AML-193 (cell line): ENCODE measurements at places on chromosomes 7 and 10.

- no peak for DNase-seq
Measured at GRCh38 chr7:158479021-158479663, 108.5 kb downstream of the PTPRN2 start.

GRCh38 chr7:69620063-69620462 is 21.8 kb downstream of the AUTS2 start:
- DNase-seq = no peak

DNA sequence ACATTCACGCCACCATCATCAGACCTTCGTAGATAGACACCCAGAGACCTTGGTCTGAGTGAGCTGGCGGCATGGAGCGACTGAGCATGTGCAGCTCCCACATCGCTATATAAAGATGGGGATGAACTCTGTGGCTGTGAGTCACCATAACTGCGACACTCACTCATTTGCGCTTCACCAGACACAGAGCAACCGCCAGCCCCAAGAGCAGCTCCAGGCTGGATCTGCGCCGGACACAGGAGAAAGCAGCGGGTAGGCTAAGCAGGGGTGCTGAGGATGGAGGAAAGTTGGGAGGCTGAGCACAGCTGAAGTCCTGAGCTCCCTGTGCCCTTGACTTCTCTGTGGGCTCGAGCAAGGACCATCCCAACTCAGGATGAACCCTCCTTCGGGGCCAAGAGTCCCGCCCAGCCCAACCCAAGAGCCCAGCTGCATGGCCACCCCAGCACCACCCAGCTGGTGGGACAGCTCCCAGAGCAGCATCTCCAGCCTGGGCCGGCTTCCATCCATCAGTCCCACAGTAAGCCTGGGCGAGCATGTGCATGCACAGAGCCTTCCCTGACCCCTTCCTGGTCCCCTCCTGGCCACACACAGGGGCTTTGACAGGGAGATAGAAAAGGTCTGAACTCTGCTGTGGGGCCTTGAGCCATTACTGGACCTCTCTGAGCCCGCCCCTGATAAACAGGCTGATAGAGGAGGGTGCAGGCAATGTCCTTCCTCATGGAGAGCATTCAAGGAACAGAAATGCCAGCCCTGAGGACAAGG is at the start of gene OPN4:
Gene OPN4, plus strand, starts transcription at position 137 of the 762 bp plus-strand sequence. Its CDS starts 237 bp downstream, at position 374.
- DNase-seq = no peak

DNA sequence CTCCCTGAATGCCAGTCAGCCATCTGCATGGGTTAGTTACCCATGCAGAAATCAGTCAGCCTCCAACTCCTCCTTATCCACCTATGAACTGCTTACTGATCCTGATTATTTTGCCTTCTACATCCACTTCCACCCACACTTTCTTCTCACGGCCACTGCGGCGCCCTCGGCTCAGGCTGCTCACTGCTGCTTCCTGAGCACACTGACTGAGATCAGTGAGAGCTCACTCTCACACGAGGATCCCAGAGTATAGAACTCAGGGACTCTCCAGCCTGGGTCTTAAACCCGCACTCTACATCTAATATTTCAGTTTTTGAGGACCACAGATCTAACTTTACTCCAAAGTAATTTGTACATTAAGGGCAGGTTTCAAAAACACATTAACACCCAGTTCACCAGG is 64.4 kb downstream of the GRB10 start:
- no peak for DNase-seq

- DNase-seq = no peak
Measured at GRCh38 chr7:135714534-135715009, 13.4 kb downstream of the SLC13A4 start.

DNA sequence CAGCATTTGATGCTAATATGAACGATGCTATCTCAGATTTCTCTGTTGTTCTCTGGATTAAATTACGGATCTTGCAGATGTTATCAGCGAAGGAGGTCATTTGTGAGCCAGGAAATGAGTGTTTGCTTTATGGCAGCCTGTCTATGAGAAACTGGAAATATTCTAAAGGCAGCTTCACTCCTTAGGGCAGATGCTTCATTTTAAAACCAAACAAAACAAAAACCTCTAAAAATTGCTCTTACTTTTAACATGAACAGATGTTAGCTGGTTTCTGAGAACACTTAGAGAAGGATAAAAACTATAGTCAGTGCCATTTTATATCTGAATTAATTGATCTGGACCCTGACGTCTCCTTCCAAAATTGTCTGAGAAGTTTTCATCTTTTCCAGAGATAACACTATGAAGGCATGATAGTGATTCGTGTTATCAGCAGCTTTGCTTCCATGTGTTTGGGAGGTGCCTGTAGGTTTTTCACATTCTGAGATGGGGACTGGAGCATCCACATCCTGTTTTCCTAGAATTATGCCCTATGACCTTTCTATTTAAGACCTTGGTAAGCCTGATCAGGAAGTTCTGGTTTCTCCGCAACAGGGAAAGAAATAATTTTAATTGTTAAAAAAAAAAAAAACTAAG is 53.1 kb downstream of the CPED1 start:
- no peak for DNase-seq

DNA sequence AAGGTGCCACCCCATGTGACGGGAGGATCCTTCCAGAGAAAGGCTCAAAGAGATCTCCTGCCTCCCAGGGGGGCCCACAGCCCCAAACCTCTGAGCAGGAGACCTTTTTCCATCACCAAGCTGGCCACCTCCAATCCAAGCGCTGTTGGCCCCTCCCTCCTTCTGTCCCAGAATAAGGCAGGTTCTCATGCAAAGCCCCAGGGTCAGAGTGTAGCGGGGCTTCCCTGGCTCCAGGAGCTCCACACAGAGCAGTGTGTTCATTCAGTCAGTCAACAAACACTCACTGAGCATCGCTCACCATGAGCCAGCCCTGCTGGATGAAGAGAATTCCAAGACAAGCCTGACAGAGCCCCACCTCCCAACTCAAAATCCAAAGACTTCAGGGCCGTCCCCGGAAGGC is 39.0 kb downstream of the TNRC18 start:
- DNase-seq = no peak

GRCh38 chr10:47360419-47361040 is 12.4 kb downstream of the RBP3 start:
- no peak for DNase-seq

- DNase-seq = no peak
Measured at GRCh38 chr7:132934017-132934416, 147.9 kb downstream of the CHCHD3 start.

DNA sequence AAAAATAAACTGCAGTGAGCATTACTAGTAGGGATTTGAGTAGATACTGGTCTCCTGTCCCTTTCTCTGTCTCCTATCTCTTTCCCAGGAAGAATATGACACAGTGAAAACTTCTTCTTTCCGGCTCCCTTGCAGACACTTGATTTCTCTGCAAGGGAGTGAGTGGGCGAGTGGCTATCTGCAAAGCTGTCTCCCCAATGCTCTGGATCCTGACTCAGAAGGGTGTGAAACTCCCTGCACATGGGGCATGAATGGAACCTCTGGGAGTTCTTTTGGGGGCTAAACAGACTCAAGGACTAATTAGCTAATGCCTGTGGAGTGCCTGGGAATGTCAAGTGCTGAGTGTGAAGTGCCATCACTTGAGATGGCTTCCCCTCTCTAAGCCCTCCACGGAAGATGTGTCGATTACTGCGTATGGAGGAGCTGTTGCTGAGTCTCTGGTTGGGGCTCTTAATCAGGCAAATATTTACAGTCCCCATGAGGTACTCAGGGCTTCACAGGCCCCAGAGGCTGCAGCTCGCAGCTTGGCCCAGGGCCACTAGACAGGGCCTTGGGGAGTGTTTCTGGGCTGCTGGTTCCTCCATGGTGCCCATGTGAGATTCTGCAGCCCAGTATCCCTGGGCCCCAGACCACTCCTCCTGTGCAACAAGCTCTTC is 139.8 kb downstream of the RPS24 start:
- DNase-seq = no peak

DNA sequence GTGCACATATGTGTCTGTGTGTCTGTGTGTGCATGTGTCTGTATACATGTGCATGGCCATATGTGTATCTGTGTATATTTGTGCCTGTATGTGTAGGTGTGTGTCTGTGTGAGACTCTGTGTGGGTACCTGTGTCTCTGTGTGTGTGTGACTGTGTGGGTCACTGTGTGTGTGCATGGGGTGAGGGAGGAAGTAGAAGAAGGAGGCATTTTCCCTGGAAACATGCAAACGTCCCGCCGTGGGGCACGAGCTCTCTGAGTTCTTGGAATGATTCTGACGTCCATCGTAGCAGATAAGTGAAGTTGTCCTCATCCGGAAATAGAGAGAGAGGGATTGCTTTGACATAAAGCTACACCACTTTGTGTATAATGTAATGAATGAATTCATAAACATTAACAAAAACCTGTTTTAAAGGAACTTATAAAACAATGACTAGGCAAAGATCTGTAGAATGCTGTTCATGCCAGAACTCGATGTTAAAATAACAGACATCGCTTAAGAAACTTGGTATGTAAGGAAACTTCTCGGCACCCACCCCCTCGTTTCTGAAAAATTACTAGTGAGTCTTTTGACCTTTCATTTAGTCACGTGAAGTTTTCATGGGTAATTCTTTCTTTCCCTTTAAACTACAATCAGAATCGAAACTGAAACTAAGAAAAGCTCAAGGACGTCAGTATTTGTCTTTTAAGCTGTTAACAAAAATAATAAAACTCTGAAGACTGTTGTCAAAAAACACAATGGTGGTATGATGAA is 43.6 kb upstream of the KLF6 start:
- DNase-seq = peak; percentile 3

DNA sequence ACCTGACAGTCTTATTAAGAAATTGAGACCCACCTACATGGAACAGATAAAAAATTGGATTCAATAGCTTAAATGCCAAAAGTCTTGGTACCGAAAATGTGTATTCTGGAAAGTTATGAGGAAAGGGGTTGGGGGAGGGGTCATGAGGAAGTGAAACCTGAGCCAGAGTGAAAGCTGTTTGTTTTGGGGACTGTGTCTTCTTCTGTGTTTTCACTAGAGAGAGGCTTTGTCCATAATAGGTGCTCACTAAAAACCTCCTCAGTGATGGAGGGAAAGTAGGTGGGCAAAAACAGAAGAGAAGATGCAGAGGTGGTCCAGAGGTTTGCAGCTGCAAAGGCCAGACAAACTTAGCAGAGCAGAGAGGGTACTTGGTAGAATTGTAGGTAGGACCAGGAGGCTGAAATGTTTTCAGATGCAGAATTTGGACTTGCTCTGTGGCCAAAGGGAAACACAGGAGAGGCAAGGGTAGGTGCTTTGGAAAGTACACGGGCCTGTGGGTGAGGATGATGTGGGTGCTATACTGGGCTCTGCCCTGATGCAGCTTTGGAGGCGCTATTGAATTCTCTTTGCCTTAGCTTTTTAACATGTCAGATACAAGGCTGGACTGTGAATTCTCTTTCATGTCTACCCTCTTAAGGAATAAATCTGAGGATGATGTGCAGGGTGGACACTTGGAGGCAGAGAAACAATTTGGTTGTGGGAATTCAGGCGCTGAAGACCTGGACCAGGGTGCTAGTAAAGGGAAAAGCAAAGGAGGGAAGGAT is 254.6 kb downstream of the PTEN start:
- no peak for DNase-seq

DNA sequence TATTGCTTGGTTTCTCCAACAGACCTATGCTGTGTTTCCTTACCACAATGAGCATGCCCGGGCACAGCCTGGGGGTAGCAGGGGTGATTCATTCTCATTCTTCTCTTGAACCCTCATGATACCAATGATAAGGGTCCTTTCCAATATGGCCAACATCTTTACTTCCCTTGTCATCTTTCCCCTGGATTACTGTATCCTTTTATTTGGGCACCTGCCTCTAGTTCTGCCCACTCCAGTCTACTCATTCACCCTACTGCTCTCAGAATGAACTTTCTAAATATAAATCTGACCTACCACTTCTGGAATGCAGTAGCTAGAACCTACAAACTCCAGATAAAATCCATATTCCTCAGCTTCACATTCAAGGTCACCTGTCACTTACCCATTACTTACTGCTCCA is 26.4 kb upstream of the ITPRID1 start:
- no peak for DNase-seq

DNA sequence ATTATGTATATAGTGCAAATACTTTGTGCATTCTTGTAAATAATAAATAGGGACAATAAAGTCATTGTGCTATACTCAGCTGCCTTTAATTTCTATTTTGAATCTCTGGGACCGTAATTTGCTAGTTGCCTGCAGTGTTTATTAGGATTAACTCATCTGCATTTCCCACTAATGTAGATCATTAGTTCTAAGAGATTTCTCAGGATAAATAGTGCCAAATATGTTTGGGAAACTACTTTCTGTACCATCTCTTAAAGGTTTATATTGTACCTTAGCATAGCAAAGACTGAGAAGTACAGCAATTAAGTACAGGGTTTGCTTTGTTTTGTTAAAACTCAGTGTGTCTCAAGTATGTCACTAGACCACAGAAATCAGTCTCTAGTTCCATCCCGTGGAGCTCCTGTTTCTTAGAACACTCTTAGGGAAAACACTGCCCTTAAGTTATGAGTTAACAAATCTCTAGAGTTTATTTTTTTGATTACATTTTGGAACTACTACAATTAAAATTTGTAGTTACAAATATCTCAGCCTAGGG is 26.0 kb downstream of the ADD3 start:
- DNase-seq = no peak

DNA sequence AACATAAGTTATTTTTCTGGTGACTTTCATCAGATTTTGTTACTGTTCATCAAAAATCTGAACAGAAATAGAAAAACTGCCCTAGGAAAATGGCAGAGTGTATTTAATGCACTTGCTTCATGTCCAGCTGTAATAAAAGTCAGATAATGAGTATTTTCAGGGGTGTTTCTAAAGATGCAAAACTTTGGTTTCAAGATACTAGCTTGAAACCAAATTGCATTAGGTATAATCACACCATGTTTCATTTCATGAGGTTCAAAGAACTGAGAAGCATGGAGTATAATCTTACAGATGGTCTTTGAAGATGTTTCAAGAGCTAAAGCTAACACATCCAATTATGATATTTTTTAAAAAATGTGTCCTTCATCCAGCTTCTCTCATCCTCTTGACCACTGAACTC is 128.9 kb downstream of the NRCAM start:
- DNase-seq = no peak

DNA sequence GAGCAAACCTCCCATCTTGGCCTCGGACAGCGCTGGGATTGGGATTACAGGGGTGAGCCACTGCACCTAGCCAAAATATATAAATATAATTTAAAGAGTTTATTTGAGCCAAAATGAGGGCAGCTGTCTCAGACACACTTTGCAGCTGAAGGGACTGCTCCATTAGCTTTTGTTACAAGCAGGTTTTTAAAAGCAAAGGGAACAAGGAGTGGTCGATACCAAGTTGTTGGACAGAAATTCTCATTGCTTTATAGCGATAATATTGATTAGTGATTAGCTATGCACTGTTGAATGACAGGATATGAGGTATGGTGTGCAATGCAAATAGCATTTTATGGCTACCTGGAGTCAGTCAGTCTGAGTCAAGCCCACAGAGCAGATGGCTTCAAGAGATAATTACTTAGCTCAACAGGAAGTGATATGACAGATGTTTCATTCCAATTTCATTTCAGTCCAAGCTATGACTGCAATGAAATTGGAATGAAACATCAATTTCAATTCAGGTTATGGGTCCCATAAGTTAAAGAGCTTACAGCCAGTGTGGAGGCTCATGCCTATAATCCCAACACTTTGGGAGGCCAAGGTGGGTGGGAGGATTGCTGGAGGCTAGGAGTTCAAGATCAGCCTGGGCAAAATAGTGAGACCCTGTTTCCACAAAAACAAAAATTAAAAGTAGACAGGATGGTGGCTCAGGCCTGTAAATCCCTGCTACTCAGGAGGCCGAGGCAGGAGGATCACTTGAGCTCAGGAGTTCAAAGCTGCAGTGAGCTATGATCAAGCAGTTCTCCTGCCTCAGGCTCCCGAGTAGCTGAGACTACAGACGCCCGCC is 23.1 kb downstream of the TYW1 start:
- no peak for DNase-seq
